ENCODE measurements at places on chromosomes 7 and 10. TPM values are rescaled to one million over a fixed set of nuclear protein-coding genes. Genes with fewer than 3 reads are reported as not detected.

- H3K4me3 ChIP-seq: no peak overlapping the region
- no peaks in the 10 kb centered on the region for H3K4me1 ChIP-seq
- H3K27ac ChIP-seq: no peak overlapping the region
- DNase-seq: no peak
These were observed 12.0 kb upstream of the GLCCI1 start for GRCh38 chr7:7956531-7957128.

DNA sequence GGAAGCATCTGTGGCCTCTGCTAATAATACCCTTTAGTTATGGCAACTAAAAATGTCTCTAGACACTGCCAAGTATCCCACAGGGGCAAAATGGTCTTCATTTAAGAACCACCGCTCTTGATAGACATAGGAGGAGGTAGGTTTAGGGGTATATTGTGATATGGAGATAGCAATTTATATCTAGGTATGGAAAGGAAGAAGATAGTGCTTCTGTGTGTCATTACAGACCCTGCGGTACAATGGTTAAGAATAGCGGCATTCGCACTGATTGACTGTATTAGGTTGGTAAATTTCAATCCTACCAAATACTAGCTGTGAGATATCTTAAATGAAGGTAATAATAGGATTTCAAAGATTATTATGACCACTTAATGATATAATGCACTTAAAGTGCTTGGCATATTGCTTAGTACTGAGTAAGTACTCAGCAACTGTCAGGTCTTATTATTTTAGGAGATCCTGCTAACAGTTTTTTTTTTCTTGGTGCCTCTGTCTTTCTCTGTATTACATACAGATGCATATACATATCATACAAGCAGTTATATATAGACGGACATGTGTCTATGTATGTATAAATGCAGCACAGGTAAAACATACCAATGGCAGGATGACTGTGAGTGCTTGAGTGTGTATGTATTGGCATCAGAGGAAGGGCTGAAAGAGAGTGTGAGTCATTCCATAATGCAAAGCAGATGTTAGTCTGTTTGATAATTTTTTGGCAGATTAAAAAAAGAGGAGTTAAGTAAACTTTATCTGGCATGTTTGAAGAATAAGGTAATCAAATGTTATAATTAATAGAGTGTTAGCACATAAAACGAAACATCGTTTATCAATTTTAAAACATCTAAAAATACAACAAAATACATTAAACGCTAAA lies 50.0 kb upstream of the ITGB8 start:
- no peak for DNase-seq
- H3K4me1 ChIP-seq: no peaks in the 10 kb centered on the region
- no peak overlapping the region for H3K27ac ChIP-seq
- no peak overlapping the region for H3K4me3 ChIP-seq
- no peaks in the 10 kb centered on the region for H3K36me3 ChIP-seq

Gene ODAD2
- total RNA-seq: not detected

DNA sequence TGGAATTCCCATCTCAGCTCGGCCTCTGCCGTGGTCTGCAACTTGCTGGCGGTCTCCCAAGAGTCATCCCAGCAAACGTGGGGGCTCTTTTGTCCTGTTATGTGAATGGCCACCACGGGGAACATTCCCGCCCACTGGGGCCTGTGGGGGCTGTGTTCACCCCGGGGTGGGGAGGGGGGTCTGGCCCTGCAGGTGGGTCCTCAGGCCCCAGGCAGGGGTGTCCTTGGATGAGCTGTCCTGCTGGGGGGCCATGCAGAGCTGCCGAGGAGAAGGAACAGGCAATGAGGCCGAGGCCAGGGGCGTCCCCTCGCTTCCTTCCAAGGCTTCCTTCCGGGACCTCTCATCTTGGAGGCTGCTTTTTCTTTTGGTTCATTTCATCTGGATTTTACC lies 24.4 kb upstream of the PITRM1 start:
- no peak for DNase-seq
- H3K27me3 ChIP-seq: peaks cover 80% of the 10 kb centered on the region
- H3K36me3 ChIP-seq: no peaks in the 10 kb centered on the region
- H3K4me3 ChIP-seq: no peak overlapping the region
- no peak overlapping the region for H3K27ac ChIP-seq

DNA sequence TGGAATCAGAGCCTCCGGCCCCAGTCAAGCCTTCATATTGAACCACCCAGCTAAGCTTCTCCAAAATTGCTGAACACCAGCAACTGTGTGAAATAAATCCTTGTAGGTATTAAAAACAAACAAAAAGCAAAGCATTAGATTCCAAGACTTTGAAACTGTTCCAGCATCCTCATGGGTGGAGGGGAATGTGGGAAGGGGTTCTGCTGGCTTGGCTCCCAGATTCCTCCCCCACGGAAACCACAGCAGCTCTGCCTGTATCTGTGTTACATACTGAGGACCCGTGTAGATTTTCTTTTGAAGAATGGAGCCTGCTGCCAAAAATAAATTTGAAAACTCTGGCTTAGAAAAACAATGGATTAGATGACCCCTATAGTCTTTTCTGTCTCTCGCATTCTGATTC lies 20.0 kb downstream of the AKR1B1 start:
- H3K36me3 ChIP-seq: peaks cover 19% of the 10 kb centered on the region
- no peak overlapping the region for H3K27ac ChIP-seq
- H3K4me1 ChIP-seq: no peaks in the 10 kb centered on the region
- H3K4me3 ChIP-seq: no peak overlapping the region

All from activated T-helper 1 cell treated with anti-CD3 and anti-CD28 coated beads, Interleukin-12 subunit alpha, Interleukin-12 subunit beta, Interleukin-2, Interleukin-4 antibody, amounts not matched to agents 30 ng/mL and 10 ng/mL and 1 ng/mL, durations not matched to agents 14 hours and 24 hours and 36 hours (primary cell).